ENCODE measurements at places on chromosomes 2 and 18.

- peak; percentile 48 for DNase-seq
Observed at GRCh38 chr18:44229693-44230108, 451.0 kb upstream of the SETBP1 start.

GRCh38 chr2:127670957-127671290 is 4.4 kb downstream of the LIMS2 start:
- no peak for DNase-seq

DNA sequence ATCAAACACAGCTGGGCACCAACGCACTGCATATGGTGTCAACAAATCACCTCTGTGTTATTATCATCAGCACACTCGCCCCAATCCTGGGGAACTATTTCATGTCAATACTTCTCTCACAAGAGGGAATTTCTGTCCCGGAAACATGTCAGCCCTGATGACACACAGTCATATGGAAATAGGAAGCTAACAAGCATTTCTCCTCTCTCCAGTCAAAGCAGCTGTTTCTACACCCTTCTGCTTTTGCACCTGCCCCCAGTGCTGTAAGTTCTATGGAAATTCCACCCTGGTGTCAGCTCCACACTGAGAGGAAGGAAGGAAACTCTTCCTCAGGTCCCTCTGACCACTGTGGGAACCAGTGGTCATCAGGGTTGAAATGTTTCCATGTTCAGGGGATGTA is 447.6 kb upstream of the ID2 start:
- DNase-seq = no peak

GRCh38 chr2:216671081-216671411 is 24.3 kb downstream of the IGFBP5 start:
- no peak for DNase-seq

DNA sequence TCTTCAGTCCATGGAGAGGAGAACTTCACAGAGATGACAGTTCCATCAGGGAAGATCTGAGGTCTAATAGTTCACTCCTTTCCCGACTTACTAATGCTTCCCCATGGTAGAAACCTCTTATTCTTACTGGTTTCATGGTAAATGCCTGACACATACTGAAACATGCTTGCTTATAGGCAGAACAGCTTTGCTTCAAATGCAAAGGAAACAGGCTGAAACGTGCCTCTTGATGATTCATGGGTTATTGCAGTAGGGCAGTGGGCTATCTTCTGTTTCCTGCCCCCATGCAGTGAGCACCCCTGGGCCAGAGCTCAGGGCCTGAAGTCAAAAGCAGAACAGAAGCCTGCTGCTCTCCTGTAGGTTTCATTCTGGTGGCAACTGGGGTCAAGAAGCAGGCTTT is 223.5 kb downstream of the RDH14 start:
- no peak for DNase-seq

DNA sequence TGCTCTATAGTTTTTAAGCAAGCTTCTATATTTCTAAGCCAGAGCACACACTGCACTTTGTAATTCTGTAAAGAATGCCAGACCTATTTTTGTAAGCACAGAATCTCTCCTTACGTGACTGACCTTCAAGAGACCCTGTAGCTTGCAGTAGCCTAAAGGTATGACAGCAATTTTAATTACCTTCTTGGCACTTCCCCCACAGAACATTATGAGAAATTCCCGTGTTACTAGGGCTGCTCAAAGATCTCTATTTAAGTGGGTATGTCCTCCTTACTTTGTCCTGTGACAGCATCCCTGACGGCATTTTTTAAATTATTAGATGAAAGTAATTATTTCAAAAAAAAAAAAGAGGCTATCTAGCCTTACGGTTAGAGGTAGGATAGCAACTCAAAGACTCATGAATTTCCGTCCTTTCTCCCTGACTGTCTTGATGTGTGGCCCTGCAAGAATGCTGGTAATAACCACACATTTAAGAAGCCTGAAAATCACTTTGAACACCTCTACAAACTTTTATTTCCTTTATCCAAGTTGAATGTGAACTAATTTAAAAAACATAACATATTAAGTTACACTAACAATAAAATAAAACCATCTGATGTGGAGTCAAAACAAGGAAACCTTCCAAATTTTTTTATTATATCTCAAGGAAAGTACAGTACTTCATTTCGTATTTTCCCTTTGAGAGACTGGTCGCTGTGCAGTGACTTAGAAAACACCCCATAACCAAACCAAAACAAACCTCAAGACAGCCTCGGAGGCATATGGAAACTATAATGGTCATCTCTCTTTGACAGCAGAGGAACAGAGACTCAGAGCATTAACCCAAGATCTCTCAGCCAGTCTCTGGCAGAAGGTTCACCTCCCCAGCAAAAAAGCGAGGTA is 54.9 kb downstream of the THUMPD2 start:
- DNase-seq = no peak

DNA sequence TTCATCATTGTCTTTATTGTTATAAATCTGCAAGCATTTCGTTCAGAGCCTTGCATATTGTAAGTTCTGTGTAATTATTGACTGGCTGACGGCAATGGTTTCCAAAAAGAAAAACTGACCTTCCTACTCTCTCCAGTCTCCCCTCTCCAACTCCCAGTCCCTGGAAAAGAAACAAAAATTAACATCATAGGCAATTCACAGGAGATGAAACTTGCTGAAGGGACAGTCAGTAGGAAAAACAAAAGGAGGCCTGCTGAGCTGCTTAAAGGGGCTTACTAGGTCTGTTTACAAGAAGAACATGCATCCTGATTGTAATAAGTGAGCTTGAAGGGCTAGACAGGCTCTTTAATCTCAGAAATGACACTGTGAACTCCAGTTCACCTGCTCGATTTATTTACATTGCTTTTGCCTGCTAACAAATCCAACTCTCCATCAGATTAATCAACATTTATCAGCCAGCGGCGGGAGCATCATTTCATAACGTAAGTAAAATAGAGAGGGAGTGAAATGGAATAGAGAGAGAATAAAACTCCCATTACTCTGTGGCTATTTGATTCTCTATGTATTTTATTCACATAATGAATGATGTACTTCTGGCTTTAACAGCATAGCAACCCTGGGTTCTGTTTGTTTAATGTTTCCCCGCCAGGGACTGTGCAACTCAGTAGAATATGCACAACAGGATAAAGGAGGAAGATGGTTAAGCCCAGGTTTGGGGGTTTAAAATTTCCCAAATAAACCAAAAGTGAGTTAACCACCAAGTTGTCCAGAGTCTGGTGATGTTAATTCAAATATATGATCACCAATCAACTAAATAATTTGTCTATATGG is 256.7 kb upstream of the SETBP1 start:
- peak; percentile 74 for DNase-seq

GRCh38 chr2:54881759-54882158 is 158.3 kb downstream of the EML6 start:
- no peak for DNase-seq

GRCh38 chr18:74315464-74316256 is at the start of gene C18orf63:
Gene C18orf63, plus strand, starts transcription at chr18:74315839. Its CDS starts 2,027 bp downstream, at chr18:74317866.
- no peak for DNase-seq

GRCh38 chr2:212995920-212996319 is 155.5 kb downstream of the IKZF2 start:
- DNase-seq = no peak

DNA sequence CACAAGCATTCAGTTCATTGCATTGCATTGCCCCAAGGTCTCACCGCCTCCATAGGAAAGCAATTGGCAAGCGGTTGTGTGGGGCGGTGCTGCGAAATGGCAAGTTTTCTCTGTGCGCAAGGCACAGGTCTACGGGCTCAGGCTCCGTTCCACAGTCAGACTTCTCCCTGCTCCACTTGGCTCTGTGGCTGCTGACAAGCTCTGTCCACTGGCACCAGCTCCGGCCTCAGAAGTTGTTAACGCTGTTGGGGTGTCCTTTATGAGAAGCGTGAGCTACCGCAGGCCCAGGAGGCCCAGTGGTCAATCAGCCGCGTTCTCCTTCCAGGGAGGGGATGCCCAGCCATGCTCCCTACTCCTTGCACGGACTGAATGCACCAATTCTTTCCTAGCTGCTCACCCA is 87.0 kb upstream of the GATA6 start:
- DNase-seq = no peak

DNA sequence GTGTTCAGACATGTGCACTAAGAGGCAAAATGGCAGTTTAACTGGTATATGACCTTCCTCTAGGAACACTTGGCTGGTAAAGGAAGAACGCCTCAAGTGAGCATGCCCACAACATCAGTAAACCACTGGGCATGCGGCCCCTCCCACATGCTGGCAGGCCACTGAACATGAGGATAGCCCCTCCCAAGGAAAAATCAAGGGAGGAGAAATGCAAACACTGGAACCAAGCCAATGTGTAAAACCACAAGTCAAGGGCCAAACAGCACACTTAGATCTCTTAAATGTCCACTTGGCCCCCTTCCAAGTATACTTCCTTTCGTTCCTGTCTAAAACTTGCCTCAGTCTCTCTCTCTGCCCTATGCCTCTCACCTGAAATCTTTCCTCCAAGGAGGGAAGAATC is 980.8 kb downstream of the TSN start:
- DNase-seq = no peak

- no peak for DNase-seq
Observed at GRCh38 chr2:190787743-190788235, 92.8 kb upstream of the GLS start.

DNA sequence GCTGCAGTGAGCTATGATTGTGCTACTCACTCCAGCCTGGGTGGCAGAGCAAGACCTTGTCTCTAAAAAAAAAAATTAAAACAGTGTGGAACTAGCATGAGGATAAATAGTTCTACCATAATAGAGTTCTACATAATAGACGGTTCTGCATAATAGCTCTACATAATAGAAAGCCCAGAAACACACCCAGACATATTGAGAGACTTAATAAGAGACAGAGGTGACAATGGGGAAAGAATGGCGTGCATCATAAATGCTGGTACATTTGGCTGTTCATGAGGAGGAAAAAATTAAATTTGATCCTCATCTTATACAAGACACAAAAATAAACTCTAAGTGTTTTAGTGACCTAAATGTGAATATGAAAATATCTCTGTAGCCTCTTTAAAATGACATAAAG is 58.5 kb downstream of the PTRHD1 start:
- no peak for DNase-seq

DNA sequence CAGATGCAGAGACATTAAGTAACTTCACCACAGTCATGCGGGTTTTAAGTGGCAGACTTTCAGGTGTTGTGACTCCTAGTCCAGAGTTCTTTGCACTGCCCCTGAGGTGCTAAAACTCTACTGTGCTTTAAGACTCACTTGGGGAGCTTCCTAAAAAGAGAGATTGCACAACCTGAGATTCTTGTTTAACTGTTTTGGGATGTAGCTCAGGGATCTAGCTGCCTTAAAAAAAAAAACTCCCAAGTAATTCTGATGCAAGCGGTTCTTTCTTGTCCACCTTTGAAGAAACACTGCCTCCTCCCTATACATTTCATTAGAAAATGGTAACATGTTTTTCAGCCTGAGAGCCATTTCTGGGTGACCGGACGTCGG is 13.0 kb downstream of the IL37 start:
- DNase-seq = no peak

GRCh38 chr2:236988690-236989624 is 96.7 kb upstream of the COPS8 start:
- peak; percentile 74 for DNase-seq

GRCh38 chr2:43127208-43127940 is 99.0 kb downstream of the ZFP36L2 start:
- DNase-seq = no peak

- DNase-seq = peak; percentile 53
Observed at GRCh38 chr2:219918944-219919343, 291.5 kb downstream of the SLC4A3 start.

GRCh38 chr2:134143568-134143967 is 110.3 kb upstream of the MGAT5 start:
- no peak for DNase-seq

DNA sequence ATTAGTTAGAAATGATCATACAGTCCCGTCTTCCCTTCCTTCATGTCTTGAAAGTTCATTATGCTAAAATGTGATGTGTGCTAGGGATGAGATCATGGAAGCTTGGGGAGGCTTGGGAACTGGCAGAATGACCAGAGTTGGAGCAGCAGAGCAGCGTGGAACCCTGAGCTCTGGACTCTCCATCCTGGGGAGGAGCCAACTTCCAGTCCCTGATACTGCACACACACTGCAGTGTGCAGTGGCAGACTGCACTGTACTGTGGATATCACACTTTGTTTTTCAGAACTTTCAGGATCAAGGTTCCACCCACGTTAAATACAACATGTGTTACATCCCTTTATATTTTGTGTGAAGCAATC is 27.3 kb upstream of the GREB1 start:
- peak; percentile 32 for DNase-seq

GRCh38 chr2:12502759-12503158 is 214.0 kb upstream of the TRIB2 start:
- DNase-seq = no peak

- no peak for DNase-seq
Observed at GRCh38 chr2:99507937-99508818, 18.4 kb upstream of the REV1 start.

GRCh38 chr2:119536707-119537106 is 7.5 kb upstream of the CFAP221 start:
- no peak for DNase-seq

DNA sequence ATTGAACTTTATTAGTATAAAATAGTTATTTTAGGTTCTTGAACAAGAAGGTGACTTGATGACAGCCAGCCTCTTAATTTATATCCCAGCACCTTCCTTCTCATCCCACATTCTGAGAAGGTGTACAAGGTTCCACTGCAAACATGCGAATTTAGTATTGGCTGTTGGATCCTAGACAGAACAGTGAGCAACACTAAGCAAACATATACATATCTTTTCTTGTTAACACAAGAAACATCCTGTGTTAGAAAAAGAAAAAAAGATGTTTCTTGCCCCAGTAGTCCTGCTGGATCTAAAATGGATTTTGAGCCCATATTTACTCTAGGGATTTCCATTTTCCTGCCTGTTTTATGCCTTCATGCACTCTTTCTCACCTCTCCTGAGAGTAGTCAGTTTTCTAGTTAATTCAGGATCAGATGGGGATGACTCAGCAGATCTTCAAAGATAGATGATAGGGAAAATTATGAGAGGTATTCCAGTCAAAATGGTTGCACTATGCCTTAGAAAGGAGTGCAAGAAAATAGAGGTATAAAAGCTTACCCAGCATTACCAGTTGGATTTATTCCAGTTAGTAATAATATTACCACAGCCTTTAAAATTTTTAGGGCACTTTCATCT is 336.5 kb downstream of the MEIS1 start:
- DNase-seq = no peak

- DNase-seq = no peak
Observed at GRCh38 chr2:44869761-44870160, 71.7 kb upstream of the SIX3 start.

GRCh38 chr18:74288730-74289129 is 3.0 kb downstream of the CYB5A start:
- DNase-seq = no peak

DNA sequence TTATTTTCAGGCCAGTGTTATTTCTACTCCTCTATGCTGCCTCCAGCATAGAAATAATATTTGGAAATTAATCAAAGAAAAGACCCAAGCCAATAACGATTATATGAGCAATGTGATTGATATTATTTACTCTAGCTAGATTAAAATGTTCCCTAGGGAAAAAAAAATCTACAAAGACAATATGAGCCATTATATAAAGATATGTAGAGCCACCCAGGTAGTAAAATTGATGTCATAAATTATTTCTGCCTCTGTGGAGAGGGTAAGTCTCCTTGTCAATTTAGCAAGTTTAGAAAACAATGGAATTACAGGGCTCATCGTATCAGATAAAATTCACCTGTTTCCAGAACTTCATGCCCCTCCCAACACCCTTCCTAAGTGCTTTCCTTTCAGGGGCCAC is 202.9 kb downstream of the RDH14 start:
- no peak for DNase-seq

GRCh38 chr18:45024357-45025088 is 343.8 kb downstream of the SETBP1 start:
- DNase-seq = no peak

All from muscle of back (tissue), 13 donors.